ENCODE measurements at places on chromosomes 16 and 17.

DNA sequence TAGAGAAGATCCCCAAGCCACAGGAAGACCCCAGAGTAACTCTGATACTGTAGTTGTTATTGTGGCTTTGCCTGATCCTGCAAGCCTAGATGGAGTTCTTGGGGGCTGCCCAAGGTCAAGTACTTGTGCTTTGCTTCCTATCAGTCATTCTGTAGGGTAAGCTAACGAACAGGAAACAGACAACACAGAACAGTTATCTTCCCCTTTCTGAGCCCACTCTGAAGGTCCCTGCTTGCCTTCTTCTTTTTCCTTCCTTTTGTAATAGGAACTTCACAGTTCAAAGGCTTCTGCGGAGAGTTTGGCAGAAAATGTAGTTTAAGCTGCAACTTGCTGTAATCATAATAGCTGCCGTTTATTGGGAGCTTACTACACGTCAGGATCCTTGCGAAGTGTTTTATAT lies 494.1 kb upstream of the ERCC4 start:
- DNase-seq = no peak

DNA sequence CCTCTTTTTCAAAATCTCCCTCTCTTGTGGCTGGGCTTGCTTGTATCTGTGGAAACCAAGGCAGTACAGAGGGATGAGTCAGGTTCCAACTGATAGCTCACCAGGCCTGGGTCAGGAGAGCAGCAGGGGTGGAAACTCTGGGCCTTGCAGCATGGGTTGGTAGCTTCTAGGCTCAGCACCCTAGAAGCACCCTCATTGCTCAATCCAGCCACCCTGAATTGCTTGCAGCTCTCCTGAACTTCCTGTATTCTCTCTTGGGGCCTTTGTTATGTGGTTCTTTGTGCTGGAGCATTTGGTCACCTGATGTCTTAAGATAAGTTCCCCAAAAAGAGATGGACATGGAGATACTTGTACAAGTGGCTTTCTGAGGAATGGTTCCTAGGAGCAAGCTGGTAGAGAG lies 169.4 kb downstream of the IRX5 start:
- no peak for DNase-seq

DNA sequence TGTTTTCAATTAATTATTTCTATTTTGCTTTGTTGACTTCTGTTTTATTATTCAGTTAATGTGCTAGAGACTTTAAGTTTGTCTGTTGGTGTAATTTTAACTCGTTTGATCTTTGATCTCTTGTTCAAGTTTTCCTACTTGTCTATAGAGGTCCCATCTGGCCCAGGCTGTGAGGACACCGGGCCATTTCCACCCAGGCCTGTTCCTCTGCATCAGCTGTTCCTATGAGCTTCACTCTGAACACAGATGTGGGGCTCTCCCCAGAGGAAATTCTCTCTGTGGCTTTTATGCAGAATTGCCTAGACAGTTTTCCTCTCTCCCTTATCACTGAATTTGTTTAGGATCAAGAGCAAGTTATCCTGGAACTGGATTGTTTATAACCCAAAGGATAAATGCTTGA lies 44.7 kb downstream of the MYO18A start:
- DNase-seq = no peak

DNA sequence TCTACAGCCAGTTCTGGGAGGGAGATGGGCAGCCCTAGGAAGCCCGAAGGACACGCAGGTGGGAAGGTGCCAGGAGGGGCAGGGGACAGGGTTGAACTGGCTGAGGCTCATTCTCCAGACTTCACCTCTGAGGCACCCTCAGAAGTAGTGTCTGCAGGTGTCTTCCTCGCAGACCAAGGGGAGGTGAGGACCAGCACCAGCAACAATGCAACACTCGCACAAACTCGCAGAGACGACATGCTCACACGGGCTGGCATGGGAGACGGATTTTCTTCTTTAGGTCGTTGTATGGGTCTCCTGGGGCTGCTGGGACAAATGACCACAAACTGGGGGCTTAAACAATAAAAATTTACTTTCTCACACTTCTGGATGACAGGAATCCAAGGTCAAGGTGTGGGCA lies 132.2 kb upstream of the FOXF1 start:
- DNase-seq = no peak

GRCh38 chr17:73667181-73667959 lies 23.1 kb upstream of the SDK2 start:
- DNase-seq = no peak

- peak; percentile 9 for DNase-seq
Observed at GRCh38 chr16:6483469-6484033, 849.1 kb upstream of the RBFOX1 start.

DNA sequence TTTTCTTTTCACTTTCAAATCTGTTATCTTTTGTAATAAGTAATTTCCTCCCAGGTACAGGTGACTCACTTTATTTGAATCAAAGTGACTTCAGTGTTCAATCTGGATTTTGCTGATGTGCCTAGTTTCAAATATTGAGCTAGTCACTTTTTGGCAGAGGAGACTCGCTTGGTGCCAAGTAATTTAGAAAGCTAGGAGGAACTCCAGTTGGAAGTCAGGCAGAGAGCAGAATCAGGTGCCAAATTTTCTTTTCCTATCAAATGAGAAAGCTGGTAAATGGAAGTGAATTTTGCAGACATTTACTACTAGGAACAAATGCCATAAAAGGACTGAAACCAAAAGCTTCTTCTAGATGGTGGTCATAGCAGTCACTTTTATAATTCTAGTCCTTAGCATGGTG lies 656.0 kb upstream of the KIF2B start:
- no peak for DNase-seq

GRCh38 chr17:19250421-19251173 lies 13.4 kb downstream of the EPN2 start:
- no peak for DNase-seq

GRCh38 chr17:80889231-80890195 lies 102.1 kb upstream of the CHMP6 start:
- no peak for DNase-seq

GRCh38 chr17:78041386-78042179 lies 83.1 kb downstream of the TNRC6C start:
- peak; percentile 24 for DNase-seq

- no peak for DNase-seq
Observed at GRCh38 chr17:80029258-80029974, 6.3 kb downstream of the TBC1D16 start.

GRCh38 chr17:68390888-68391545 lies 66.3 kb downstream of the WIPI1 start:
- no peak for DNase-seq

DNA sequence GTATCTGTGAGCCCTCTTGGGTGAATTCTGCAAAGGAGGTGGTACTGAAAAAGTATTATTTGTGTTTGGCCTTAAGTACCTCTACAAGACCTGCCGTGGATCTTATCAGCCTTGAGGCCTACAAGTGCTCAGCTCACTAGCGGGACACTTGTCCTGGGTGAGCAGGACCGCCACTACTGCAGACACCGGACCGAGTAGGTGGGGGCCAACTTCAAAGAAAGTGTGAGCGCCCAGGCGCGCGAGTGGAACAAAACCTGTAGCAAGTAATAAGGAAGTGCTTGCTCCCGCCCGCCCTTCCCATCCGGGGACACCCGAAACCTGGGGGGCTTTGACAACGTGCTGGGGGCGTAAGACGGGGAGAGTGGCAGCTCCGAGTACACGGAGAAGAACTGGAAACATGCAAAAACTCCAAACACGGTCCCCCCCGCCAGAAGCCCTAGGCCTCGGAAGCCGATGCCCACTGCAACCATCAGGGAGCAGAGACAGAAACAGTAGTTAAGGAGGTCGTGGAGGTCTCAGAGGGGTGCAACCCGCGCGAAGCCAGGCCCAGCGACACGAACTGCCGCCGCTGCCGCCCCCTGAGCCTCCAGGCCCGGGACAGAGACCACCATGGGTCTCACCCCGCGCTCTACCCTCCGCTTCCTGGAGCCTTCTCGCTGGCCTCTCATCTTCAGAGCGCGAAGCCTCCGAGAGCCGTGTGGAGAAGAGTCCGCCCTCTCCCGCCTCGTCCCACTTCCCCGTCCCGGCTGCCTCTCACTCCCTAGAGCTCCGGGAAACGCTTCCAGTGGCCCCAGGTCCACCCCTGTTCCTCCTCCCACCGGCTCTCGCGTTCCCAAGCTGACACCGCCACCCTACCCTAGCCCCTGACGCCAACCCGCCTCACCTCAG lies 537 bp downstream of the CNOT1 start:
- peak; percentile 4 for DNase-seq

GRCh38 chr16:85602402-85603202 lies 10.5 kb upstream of the GSE1 start:
- DNase-seq = no peak

GRCh38 chr16:30942426-30942806 lies 6.5 kb upstream of the ORAI3 start:
- DNase-seq = no peak

DNA sequence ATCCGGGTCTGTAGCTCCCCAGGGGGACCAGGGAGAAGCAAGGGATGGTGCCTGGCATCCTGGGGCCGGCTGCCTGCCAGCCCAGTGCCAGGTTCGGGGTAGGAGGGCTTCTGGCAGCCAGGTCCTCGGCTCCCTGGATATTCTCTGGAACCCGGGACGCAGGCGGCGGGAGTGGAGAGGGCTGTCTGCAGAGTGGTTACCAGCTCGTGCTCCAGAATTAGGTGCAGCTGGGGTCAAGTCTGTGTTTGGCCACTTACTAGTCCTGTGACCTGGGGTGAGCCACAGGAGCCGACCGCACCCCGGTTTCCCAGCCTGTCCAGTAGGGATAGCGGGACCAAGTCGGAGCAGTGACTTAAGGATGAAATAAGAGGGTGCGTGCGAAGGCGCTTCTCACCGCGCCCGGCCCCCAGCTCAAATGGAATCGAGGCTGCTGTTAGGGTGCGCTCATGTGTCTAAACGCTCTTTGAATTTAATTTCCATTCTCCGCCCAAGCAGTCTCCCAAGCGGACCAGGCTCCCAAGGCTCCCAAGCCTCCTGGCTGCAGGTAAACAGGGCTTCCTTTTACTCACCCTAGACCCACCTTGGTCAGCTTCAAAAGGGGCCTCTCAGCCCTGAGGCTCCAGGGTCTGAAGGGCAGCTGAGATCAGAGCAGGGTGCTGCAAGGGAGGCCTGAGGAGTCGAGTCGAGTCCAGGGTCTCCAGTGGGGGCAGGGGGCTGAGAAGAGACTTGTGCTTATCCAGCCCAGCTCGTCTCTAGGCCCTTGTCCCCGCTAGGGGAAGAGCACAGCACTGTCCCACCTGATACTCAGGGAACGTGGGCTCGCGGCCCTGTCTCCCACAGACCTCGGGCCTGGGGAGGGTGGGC lies 28.3 kb upstream of the ZNF469 start:
- no peak for DNase-seq

DNA sequence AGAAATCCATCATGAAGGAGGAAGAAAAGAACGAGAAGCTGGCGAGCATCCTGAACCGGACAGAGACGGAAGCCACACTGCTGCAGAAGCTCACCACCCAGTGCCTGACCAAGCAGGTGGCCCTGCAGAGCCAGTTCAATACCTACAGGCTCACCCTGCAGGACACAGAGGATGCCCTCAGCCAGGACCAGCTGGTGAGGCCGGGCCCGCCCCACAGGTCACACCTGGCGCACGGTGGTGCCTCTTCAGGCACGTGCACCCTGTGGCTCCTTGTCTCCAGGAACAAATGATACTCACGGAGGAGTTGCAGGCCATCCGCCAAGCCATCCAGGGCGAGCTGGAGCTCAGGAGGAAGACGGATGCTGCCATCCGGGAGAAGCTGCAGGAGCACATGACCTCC lies 19.8 kb upstream of the GAA start:
- DNase-seq = no peak
